ENCODE measurements at places on chromosomes 12 and 14.

DNA sequence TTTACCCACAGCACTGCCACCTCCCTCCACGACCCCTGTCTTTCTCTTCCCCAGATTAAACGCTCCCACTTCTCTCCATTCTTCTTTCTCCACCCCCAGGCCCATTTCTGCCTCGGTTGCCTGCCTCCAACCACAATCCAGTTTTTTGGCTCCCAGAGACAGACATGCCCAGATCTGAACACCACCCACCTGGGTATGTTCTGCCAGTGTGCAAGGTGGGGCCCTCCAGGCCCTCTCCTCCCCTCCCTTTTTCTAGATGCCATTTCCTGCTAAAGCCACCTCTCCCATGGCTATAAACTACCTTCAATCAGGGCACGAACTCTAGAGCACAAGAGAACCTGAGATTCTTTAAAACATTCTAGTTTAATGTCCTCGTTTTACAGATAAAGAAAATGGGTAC, 63.3 kb downstream of the IRF2BPL start:
- DNase-seq: no peak

GRCh38 chr14:100695423-100695738, 31.3 kb upstream of the DLK1 start:
- no peak for DNase-seq

DNA sequence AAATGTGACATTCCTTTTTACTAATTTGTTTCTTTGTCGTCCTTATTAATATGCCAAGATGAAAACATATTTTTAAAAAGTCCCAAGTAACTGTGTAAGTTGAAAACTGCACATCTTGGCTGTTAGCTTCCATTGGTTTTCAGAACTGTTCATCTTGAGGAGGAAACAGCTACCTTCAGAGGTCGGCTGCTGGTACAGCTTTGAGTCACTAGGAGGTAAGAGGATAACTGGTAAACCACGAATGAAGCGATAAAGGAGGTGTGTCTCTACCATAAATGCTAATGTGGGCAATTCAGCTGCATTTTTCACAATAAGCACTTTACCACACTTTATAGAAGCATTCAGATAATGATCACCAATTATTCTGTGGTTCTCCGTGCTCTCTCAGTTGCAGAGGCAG, 137.5 kb upstream of the KRAS start:
- no peak for DNase-seq

DNA sequence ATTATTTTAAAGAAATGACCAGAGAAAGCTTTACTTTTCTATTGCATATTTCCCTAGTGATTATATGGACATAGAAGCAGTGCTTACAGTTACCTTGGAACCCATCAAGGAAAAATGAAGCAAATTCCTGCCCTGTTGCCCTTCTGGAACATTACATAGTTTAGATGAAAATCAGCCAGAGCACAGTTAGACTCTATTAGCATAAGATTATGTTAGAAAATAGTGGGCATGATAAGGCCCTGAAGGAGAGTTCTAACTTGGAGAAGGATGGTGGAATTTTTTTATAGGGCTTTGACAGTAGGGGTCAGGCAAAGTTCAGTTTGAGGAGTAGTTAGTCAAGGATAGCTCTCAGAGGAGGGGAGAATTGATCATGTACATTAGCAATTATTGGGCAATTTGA, 74.3 kb downstream of the FUT8 start:
- no peak for DNase-seq

DNA sequence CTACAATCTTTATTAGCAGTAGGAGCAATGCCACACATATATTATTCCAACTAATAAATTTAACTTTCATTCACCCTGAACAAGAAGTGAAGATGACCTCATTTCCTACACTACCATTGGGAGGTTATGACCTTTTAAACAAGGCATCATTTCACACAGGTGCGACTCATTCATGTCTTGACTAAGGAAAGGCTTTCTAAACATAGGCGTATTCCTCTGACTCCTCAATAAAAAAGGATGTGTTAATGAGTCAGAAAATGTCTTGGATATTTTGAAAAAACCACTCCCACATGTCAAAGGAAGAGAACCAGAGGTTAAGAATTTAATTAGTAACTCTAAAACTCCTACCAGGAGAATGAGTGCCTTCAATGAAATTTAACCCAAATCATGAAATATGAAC, 115.2 kb downstream of the PRICKLE1 start:
- DNase-seq: no peak

- no peak for DNase-seq
These were observed 106.9 kb upstream of the HIF1A start for GRCh38 chr14:61588419-61588901.

GRCh38 chr12:26633591-26634210, 199.3 kb downstream of the ITPR2 start:
- DNase-seq: no peak

GRCh38 chr12:20434996-20435395, 66.7 kb downstream of the PDE3A start:
- no peak for DNase-seq

- no peak for DNase-seq
These were observed 120.3 kb downstream of the GARIN6 start for GRCh38 chr12:99767809-99768208.

DNA sequence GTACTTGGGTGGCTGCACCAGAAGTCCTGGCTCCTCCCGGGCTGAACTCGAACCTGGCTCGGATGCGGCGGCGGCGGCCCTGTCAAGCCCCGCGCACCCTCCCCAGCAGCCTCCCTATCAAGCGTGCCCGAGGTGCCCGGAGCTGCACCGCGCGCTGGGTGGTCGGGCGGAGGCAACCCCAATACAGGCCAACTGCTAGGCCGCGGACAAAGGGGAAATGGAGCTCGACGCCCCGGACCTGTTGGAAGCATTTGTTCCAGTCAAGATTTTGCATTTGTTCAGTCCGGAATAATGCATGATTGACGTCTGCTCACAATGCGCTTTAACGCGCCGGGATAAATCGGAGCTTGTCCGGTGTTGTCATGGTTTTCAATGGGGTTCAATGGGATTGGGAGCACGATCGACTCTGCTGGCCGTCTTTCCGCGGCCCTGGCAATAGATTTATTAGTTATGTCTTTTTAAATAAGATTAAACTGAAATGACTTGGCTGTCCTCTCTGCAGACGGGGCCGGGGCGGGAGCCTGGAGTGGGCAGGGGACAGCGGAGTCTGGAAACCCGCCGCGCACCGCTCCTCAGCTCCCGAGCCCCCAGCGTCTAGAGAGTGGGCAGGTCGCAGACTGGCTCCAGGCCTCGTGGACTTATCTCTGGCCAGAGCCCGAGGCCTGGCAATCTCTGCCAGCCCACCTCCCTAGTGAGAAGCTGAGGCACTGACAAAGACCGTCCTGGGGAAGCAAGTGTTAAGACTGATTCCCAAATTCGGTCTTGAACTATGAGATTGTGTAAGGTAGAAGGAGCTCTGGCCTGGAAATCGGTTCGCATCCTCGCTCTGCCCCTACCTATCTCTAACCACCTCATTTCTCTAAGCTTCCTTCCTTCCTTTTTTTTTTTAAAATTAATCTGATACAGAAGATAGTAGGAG, 1.7 kb upstream of the NKX2-8 start:
- no peak for DNase-seq

- DNase-seq: no peak
These were observed 613.0 kb downstream of the DIO2 start for GRCh38 chr14:79598339-79598738.

DNA sequence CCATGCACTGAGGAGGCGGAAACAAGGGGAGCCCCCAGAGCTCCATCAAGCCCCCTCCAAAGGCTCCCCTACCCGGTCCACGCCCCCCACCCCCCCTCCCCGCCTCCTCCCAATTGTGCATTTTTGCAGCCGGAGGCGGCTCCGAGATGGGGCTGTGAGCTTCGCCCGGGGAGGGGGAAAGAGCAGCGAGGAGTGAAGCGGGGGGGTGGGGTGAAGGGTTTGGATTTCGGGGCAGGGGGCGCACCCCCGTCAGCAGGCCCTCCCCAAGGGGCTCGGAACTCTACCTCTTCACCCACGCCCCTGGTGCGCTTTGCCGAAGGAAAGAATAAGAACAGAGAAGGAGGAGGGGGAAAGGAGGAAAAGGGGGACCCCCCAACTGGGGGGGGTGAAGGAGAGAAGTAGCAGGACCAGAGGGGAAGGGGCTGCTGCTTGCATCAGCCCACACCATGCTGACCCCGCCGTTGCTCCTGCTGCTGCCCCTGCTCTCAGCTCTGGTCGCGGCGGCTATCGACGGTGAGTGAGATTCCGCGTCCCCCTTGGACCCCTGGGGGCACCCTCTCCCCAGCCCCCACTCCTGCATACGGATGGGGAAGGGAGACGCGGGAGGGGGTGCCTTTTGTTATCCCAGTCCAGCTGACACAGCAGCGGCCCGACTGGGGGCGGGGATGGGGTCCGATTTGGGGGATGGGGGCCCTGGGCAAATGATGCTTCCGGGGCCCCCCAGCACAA, 400 bp downstream of the LRP1 start:
- no peak for DNase-seq

DNA sequence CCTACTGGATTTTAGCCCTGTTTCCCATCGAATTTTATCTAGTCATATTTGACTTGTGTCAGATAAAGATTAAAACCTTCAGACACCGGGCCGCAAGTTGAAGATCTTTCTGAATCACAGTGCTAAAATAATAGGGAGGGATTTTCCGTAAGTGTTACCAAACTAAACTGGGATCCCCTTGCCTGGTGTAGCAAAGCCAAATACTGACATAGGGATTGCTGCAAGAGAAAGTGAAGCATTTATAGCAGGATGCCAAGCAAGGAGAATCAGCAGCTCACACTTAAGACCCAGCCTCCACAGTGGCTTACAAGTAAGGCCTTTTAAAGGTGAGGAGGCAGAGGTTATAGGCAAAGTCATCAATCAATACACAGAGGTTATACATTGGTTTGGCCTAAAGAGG, 147.4 kb downstream of the AKAP6 start:
- DNase-seq: no peak

- no peak for DNase-seq
These were observed 188.0 kb downstream of the MON2 start for GRCh38 chr12:62654326-62655241.

- no peak for DNase-seq
These were observed 18.6 kb upstream of the MDM1 start for GRCh38 chr12:68350753-68351152.

Measured in activated CD4-positive, alpha-beta T cell treated with anti-CD3 and anti-CD28 coated beads, Interleukin-2, amount 50 U/mL, for 1 hour (primary cell).